ENCODE measurements at places on chromosomes 5 and 9.
A peak's percentile ranks its signal among the peaks of the same experiment; 100 is the strongest.

- peak; percentile 90 for DNase-seq
These were observed 51.1 kb downstream of the C9orf152 start for GRCh38 chr9:110156902-110157301.

GRCh38 chr5:73763300-73764032 is 137.5 kb downstream of the ARHGEF28 start:
- DNase-seq: peak; percentile 29

GRCh38 chr5:139690064-139690802 is 42.1 kb downstream of the CXXC5 start:
- DNase-seq: no peak

DNA sequence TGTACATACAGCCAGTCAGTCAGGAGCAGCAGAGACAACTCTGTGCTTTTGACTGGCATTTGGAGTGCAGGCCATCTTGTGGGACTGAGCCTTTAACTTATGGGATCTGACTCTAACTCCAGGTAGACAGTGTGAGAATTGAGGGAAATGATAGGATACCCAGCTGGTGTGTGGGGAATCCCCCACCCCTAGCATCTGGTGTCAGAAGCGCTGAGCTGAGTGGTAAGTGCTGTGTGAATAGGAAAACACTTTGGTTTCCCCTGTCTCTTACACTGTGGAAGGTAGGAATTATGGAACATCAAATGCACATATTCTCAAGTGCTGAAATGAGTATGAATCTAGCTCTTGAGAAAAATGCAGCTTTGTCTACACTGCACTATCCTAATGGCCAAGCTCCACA is 43.9 kb downstream of the CCDC125 start:
- DNase-seq: no peak

DNA sequence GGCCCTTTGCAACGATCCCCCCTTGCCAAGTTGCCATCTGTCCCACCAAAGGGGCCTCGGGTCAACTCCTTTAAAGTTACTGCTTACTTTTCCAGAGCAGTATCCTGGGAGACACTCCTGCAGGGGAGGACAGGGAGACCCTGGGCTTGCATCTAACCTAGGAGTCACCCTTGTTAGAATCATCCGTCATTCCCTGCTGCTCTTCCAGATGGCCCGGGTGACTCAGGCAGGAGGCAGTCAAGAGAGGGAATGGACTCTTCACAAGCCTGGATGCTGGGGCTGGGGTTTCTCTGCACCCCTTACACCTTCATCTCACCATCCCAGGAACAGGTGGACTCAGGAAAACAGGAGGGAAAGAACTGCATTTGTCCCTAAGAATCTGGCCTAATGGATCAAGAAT is 175.6 kb downstream of the GABBR2 start:
- no peak for DNase-seq

DNA sequence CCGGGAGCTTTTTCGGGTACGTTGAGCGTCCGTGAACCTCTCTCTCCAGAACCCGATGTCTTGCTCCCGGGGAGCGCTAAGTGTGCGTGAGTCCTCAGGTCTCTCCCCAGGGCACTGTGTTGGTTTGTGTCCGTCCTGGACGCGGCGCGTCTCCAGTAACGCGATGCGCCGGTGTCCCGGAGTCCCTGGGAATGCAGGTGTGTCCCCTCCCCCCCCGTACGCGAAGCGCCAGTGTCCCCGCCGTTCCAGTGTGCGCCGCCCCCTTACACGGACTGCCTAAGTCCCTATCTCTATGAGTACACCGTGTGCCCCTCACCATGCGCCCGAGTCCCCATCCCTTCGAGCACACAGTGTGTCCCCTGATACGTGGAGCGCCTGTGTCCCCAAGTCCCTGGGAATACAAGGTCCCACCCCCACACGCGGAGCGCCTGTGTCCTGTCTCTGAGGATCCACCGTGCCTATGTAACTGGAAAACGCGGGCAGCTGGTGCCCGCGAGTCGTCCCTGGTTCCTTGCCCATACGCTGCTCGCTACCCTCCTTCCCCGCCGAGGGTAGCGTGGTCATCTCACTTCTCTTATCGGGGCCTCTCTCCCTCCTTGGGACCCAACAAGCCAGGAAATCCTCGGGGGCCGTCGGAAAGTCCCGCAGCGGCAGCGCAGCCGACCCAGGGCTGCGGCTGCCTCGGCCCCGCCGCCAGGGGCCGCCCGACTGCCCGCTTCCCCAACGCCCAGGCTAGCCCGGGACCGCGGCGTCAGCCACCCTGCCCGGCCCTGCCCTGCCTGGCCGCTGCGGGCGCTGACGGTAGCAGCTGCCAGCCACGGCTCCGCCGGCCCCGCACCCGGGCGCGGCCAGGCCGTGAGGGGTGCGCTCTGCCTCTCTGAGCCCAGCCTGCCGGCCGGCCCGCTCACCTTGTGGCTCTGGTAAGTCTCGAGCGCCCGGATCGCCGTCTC is 709 bp downstream of the ELL2 start:
- DNase-seq: no peak

DNA sequence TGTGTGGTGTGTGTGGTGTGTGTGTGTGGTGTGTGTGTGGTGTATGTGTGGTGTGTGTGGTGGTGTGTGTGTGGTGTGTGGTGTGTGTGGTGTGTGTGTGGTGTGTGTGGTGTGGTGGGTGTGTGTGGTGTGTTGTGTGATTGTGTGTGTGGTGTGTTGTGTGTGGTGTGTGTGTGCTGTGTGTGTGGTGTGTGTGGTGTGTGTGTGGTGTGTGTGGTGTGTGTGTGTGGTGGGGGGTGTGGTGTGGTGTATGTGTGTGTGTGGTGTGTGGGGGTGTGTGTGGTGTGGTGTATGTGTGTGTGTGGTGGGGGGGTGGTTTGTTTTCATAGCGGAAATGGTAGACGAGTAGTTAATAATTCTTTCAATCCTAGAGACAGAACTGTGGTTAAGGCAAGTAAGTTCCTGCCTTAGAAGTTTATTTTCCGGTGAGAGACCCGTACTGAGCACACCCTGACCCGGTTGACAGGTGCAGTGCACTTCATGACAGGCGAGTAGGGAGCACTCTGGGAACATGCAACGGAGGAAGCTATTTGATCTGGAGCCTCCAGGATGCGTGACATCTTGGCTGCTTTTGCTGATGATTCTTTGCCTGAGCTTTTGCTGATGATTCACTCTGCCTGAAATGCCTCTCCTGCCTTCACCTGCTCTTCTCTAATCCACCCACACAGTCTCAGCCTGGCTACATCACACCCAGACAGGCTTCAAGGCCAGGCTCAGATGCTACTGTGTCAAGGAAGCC is 21.7 kb upstream of the FAT2 start:
- DNase-seq: no peak

Measured in GM04503 (cell line).